Natural killer cell treated with Interleukin-12 subunit alpha and Interleukin-12 subunit beta and Interleukin-15 and Interleukin-18, amount 100 ng/mL, for 72 hours (primary cell): ENCODE measurements at places on chromosomes 2 and 18. TPM values are rescaled to one million over a fixed set of nuclear protein-coding genes. Genes with fewer than 3 reads are reported as not detected.

Gene CRYGD
- not detected for total RNA-seq

Gene CYS1
- total RNA-seq, result 0.45 TPM

Gene MOGAT1
- not detected for total RNA-seq

Gene C2orf76
- total RNA-seq, result 6.5 TPM

Gene CKAP2L
- 26.8 TPM for total RNA-seq

Gene USP40
- 23.3 TPM for total RNA-seq

Gene METAP1D
- 6.6 TPM for total RNA-seq

Gene GTF3C2
- 107 TPM for total RNA-seq

Gene DQX1
- 1.0 TPM for total RNA-seq

Gene ACOXL
- 1.4 TPM for total RNA-seq

Gene LCLAT1
- 33.1 TPM for total RNA-seq
